ENCODE measurements at places on chromosomes 1 and 21.

DNA sequence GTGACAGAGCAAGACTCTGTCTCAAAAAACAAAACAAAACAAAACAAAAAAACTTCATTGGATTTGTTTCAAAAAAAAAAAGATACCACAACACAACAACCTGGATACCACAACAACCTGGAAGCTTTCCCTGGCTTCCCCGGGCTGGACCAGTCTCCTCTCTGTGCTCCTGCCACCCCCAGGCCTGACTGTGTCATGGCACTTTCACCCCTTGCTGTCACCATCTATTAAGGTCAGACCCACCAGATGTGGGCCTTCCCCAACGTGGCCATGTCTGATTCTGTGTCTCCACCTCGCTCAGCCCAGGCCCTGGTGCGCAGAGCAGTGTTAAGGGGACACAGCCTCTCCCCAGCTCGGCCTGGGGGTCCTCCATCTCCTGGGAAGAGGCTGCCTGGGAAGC lies 28.3 kb upstream of the ACOT11 start:
- no peak for DNase-seq

DNA sequence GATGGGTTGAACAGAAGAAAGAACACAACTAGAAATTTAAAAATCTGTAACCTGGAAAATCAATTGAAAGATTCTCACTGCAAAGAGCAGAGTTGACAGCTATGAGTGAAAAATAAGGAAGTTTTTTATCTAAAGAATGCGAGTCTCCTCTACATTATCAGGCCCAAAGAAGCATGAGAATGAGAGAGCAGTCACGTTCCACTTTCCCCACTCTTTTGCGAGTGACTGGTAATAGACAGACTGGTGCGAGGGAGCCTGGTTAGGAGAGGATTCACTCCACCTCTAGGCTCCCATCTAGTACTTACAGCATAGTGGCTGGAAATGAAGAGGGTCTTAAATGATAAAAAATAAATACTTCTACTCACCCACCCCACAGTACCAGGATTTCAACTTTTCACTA lies 52.0 kb downstream of the PRDX6 start:
- no peak for DNase-seq

GRCh38 chr1:165854101-165854845 lies 26.9 kb downstream of the UCK2 start:
- DNase-seq, result no peak

GRCh38 chr1:176193663-176194062 lies 13.4 kb downstream of the COP1 start:
- DNase-seq, result no peak

DNA sequence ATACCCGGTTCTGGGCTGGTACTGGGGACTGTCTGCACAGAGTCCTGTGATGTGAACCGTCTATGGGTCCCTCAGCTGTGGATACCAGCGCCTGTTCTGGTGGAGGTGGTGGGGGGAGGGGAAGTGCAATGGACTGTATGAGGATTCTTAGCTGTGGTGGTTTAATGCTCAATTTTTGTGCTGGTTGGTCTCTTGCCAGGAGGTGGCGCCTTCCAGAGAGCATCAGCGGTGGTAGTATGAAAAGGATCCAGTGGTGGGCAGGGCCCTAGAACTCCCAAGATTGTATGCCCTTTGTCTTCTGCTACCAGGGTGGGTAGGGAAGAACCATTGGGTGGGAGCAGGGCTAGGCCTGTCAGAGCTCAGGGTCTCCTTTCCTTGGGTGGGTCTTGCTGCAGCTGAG lies 89.4 kb upstream of the B3GALT2 start:
- no peak for DNase-seq

GRCh38 chr1:48916130-48917069 lies 139.7 kb upstream of the BEND5 start:
- DNase-seq, result no peak

GRCh38 chr1:90198616-90199332 lies 203.9 kb downstream of the ZNF326 start:
- DNase-seq, result no peak

GRCh38 chr1:32900956-32901822 lies at the start of gene TMEM54:
Gene TMEM54 (minus strand): TSS chr1:32901389. CDS start chr1:32901238, 151 bp downstream.
- no peak for DNase-seq
